ENCODE measurements at places on chromosomes 1 and 21. TPM values are rescaled to one million over a fixed set of nuclear protein-coding genes. Genes with fewer than 3 reads are reported as not detected.

The CLEC20A gene
- 3.2 TPM for total RNA-seq

The TUFT1 gene
- total RNA-seq, result 3.2 TPM

The YRDC gene
- total RNA-seq, result 8.1 TPM

The HES2 gene
- not detected for total RNA-seq

The KCNK2 gene
- total RNA-seq, result 18.2 TPM

The LYSMD1 gene
- total RNA-seq, result 10.6 TPM

The RAP1GAP gene
- 14.7 TPM for total RNA-seq

The SLC1A7 gene
- 0.89 TPM for total RNA-seq

The FAAH gene
- 34.4 TPM for total RNA-seq

GRCh38 chr1:207004931-207005830, 27.4 kb downstream of the C1orf116 start:
- no peak for DNase-seq

GRCh38 chr1:231040019-231040799, at the start of gene FAM89A:
Gene FAM89A, minus strand, starts transcription at chr1:231040254. Its CDS starts 43 bp downstream, at chr1:231040211.
- peak; percentile 85 for DNase-seq

- no peak for DNase-seq
These were observed 16.1 kb downstream of the DIPK1A start for GRCh38 chr1:92944901-92945747.

DNA sequence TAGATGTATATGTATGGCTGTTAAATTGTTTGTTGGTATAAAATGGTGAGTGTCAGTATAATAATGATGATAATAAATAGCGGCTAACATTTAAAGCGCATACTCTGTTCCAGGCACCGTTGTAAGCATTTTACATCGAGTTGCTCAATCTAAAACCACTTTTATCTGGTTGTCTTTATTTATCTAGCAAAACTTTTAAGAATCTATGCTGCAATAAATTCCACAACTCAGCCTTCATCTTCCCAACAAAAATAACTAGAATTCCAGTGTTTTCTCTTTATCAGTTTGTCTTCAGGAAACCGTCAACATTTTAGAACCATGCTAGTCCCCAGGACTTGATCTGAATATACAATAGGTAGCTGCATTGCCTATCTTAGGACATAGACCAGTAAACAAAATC, 19.3 kb upstream of the SLC16A1 start:
- DNase-seq, result no peak

DNA sequence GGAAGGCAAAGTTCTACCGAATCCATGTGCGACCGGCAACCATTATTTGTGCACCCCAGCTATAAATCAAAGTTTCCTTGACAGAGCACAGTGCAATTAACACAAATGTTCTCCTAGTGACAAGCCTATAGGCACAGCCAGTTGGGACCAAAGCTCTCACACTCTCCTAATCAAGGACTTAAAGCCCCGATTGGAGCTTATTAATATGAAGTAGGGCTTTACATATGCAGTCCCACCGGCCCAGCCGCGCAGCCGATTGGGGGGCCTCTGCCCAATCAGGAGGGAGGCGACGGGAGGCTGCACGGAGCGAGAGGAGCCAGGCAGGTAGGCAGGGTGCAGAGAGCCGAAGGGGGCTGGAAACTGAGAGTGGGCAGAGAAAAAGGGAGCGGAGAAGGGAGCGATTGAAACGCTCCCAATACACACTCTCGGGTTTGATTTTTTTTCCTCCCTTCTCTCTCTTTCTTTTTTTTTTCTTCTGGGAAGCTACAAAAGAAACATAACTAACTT, at the start of gene ESRRG:
ESRRG (minus strand) TSS at position 156 of the 507 bp plus-strand sequence; CDS start at position 26, 130 bp downstream.
- DNase-seq, result no peak

GRCh38 chr1:190478149-190479049, 735 bp upstream of the BRINP3 start:
- no peak for DNase-seq

DNA sequence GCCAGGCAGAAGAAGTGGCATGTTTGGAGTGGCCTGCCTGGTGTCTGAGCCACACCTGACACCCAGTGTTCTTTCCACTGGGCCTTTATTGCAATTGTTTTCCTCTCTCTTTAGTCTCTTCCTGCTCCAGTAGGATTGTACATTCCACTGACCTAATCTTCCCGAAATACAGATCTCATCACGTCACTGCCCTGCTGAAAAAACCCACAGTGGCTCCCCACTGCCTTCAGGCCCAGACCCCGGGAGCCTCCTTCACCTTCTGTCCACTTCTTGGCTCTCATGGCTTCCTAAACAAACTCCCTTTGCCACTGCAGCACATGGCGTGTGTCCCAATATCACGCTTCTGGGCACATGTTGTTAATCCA, 25.3 kb upstream of the ATP5PO start:
- no peak for DNase-seq

DNA sequence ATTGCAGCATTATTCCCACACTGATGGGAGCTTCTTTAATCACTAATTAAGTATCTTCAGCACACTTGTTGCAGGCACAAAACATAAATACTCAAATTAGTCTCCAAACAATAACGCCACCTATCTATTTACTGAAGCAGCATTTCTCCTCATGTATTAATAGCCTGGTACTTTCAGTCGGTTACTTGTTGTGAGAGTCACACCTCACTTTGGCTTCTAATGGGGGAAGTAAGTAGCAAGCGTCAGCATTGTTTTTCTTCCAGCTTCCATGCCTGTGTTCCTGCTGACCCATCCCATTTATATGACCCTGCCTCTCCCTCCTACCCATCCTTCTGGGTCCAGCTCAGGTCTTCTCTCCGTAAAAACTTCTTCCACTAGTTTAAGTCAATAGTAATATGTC, 31.9 kb upstream of the DENND1B start:
- DNase-seq, result no peak

GRCh38 chr1:92840600-92840999, 8.8 kb downstream of the RPL5 start:
- DNase-seq, result no peak

GRCh38 chr1:24380508-24380907, 33.1 kb downstream of the STPG1 start:
- no peak for DNase-seq

GRCh38 chr1:27162090-27162489, 7.2 kb upstream of the SLC9A1 start:
- no peak for DNase-seq

DNA sequence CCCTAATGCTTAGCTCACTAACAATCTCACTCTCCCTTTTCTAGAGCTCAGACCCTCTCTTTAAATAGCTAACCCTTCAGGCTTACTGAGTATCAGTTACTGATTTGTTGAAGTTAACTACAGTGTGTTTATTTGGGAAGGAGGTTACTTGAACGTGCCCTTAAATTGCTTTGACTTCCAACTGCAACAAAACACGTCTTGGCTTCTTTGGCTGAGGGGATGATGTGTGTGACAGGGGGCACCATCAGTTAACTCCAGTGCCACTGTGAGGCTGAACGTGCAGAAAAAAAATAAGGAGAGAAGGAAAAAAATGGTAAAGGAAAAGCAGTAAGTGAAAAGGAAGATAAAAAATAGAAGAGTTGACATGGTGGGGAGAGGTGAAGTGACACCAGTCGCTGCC, 75.1 kb upstream of the NRIP1 start:
- DNase-seq, result no peak

- no peak for DNase-seq
These were observed 52.6 kb downstream of the BRINP2 start for GRCh38 chr1:177223359-177223758.

- no peak for DNase-seq
These were observed 135.9 kb downstream of the HHAT start for GRCh38 chr1:210464519-210465039.

DNA sequence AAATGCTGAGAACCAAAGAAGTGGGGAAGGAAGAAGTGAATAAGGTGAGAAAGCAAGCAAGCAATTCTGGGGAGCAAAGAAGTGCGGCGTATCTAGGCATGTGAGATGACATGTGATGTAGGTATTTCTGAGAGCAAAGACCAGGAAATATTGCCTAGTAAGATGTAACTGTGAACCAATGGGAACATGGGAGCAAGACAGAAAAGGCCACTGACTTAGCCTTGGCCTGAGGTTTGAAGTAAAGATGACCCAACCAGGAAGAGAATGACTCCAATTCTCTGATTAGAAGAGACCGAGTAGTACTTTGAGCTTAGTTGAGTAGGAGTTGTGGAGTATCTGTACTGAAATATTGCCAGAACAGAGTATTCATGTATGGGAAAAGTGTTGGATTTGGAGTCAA, 31.1 kb downstream of the SLAMF6 start:
- DNase-seq, result no peak

DNA sequence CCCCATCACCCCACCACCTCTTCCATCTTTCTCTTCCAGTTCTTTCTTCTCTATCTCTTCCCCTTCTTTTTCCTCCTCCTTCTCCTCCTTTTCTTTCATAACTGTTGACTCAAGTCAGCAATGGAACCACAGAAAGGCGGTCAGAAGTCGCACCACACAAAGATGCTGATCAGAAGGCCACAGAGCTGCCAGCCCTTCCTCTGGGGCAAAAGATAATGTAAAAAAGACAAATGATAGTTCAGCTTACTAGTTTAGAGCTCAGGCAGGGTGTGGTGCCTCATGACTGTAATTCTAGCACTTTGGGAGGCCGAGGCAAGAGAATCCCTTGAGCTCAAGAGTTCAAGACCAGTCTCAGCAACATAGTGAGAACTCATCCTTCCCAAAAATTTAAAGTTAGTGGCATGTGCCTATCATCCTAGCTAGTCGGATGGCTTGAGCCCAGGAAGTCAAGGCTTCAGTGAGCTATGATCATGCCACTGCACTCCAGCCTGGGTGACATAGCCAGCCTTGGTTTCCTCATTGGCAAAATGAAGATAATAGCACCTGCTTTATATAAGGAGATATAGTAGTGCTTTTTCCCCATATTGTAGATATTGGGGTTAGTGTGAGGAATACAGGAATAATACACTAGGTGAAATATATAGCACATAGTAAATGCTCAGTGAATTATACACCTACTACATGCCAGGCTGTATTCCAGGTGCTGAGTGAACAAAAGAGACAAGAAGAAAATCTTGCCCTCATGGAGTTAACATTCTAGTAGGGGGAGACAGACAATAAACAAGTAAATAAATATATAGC, 12.5 kb upstream of the IGSF3 start:
- no peak for DNase-seq

GRCh38 chr1:38242506-38242905, 195.9 kb upstream of the POU3F1 start:
- no peak for DNase-seq

- no peak for DNase-seq
These were observed 18.0 kb downstream of the PACC1 start for GRCh38 chr1:212396638-212397037.

- no peak for DNase-seq
These were observed 15.8 kb downstream of the DEPDC1 start for GRCh38 chr1:68481041-68481440.

DNA sequence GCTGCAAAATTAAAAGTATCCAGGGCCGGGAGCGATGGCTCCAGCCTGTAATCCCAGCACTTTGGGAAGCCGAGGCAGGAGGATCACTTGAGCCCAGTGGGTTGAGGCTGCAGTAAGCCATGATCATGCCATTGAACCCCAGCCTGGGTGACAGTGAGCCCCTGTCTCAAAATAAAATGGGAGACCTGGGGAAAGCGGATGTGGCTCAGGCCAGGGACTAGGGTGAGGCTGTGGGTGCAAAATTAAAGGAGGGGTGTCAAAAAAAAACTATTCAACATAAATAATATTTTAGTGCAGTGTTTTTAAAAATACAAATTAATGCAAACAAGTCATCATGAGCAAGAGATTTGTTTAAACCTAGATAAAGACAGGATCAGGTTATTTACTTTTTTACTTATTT, 100.1 kb upstream of the SLC45A1 start:
- DNase-seq, result no peak

- DNase-seq, result no peak
These were observed 3.7 kb downstream of the RGS18 start for GRCh38 chr1:192161976-192162375.

DNA sequence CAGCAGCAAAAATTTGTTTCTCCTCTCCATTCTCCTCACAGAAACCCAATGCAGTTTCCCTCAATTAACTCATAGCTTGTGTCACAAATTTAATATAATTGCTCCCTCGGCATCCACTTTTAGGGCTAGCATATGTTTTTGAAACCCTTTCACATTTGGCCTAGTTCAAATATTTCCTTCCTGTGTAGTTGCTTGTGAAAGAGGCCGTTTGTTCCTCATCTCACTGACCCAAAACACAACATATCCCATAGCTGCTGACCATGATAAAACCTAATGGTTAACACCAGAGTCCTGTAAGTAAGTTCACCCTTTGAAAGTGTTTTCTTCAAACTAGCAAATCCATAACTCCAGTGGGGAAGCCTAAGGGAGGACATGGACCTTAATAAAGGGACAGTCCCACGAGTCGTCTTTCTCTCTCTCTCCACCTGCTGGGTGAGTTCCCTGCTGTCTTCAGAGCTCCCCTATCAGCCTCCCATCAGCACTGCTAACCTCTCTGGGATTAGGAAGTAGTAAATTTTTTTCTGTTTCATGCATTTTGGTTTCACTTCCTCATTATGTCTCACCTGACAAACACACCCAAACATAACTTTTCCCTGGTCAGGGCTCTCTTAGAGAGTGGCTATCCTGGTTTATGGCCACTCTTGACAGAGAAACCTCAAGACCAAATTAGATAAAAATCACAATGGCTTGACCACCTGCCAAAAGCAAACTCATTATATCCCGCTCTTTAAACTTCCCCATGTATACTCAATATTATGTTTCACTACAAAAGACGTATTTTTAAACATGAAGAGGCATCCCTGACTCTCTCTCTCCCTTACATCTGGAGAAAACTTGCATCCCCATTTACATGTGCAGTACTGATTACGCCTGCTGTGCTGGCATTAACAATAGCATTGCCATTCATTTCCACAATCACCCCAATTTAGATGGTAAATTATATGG, 177.7 kb upstream of the HP1BP3 start:
- DNase-seq, result no peak

DNA sequence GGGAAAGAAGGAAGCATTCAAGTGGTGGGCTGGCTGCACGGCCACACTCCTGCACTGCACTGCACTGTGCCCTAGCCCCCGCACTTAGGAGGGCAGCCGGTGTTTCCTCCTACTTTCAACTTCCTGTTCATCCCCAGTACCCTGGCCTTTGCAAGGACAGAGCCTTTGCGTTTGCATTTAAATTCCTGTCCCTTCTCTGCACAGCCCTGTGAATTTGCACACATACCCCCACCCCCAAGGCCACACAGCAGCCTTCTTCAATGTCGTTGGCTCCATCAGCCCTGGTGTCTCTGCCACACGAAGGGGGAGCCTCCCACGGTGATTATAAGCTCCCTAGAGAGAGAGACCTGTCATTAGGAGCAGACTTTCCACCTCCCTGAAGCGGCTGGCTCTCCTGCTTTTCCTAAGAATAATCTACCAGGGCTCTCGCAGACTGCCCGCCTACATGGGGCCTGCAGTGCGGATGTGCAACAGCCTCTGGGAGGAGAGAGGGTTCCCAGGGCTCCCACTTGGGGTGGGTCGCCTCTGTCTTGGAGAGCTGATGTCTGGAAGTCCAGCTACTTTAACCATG, 13.2 kb upstream of the SLC45A3 start:
- DNase-seq, result no peak

DNA sequence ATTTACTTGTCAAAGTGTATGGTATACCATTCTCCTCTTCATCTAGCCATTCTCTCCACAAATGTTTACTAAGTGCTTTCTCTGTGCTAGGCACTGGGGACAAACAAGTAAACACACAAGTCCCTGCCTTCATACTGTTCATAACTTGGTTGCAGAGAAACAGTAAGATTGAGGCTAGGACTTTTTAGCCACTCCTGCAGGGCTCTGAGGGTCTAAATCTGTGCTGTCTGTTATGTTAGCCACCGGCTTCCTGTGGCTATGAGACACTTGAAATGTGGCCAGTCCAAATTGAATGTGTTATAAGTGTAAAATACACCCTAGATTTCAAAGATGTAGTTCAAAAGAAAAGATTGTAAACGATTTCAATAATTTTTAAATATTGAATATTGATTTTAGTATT, 50.2 kb downstream of the AZIN2 start:
- no peak for DNase-seq

- DNase-seq, result no peak
These were observed 20.6 kb upstream of the PGD start for GRCh38 chr1:10378081-10378841.

Data from sciatic nerve (tissue), 2 donors.